ENCODE measurements at places on chromosomes 3 and 15.
A peak's percentile ranks its signal among the peaks of the same experiment; 100 is the strongest.

GRCh38 chr3:63706321-63707085 lies 54.0 kb downstream of the SNTN start:
- no peak for DNase-seq
- H3K4me1 ChIP-seq, result no peaks in the 10 kb centered on the region
- no peaks in the 10 kb centered on the region for H3K36me3 ChIP-seq
- no peak overlapping the region for H3K4me3 ChIP-seq

DNA sequence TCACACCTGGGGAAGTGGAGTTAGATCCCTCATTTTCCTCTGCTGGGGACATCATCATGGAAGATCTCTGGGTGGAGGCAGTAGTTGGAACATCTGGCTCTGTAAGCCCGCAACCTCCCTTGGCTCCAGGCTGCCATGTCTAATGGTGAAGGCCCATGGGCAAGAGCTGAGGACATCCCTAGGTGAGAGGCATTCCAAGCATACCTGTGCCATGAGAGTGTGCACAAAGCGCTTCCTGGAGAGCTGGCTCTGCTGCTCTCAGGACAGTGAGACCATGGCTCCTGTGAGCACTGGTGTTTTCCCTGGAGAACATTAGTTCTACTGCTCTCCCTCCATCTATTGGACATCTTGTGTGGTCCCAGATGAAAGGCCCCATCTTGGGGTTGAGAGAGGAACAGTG lies 7.7 kb downstream of the MAPKAPK3 start:
- no peaks in the 10 kb centered on the region for H3K4me1 ChIP-seq
- no peak overlapping the region for H3K27ac ChIP-seq

- H3K36me3 ChIP-seq, result no peaks in the 10 kb centered on the region
- H3K4me3 ChIP-seq, result no peak overlapping the region
- no peaks in the 10 kb centered on the region for H3K4me1 ChIP-seq
- H3K27me3 ChIP-seq, result no peaks in the 10 kb centered on the region
Measured at GRCh38 chr15:70781236-70781635, 17.9 kb upstream of the UACA start.

DNA sequence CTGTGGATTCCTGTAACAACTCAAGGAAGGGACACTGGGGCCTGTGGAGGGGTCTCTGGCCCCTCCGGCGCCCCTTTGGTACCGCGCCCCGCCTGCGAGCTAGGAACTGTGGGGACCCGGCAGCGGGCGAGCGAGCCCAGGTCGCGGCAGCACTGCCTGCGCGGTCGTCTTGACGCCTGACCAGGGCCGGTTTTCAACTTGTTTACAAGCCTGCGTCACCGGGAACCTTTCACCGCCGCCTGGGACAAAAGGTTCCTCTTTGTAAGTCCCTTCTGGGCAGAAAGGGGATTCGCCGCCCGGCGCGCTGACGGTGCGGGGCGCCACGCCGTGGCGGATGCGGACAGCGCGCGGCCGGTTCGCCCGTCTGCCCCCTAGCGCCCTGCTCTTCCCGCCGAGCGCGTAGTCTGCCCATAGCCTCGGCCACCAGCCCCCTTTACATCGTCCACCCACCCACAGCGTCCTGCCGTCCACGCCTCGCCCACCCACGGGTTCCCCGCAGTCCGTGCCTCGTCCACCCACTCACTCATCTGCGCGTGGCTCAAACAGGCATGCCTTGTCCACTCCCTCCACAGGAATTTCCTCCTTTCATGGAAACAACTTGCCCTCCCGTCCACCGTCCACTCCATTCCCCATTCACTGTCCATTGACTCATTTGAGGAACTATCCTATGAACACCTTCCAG lies 5.5 kb upstream of the CFAP100 start:
- peaks cover 4% of the 10 kb centered on the region for H3K4me1 ChIP-seq
- H3K4me3 ChIP-seq, result peak overlapping the region; percentile 61
- peak overlapping the region; percentile 90 for H3K27ac ChIP-seq

DNA sequence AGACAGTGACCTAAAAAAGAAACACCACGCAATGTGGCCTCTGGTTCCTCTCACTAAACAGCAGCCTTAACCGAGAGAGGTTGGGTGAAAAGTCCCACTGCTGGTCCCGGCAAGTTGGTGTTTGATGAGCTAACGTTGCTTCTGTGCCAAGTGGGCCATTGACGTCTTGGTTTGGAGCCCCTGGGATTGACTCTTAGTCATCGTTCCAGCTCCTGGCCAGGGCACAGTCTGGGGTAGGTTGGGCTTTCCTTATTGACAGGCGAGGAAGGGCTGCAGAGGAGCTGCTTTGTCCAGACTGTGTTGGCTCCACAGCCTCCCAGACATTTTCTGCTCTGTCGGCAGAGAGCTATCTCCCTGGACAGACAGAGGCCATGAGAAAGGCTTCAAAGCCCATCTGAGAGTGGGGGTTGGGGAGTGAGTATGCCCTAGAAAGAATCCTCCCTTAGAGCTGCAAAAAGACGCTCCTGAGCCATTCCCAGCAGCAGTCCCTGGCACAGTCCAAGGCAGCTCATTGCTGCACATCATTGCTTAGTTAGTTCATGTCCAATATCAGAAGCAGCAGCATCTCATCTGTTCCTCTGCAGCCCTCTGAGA lies 28.6 kb upstream of the C3orf80 start:
- H3K36me3 ChIP-seq, result no peaks in the 10 kb centered on the region
- no peaks in the 10 kb centered on the region for H3K27me3 ChIP-seq
- H3K4me1 ChIP-seq, result no peaks in the 10 kb centered on the region
- no peak overlapping the region for H3K27ac ChIP-seq
- no peak overlapping the region for H3K4me3 ChIP-seq

- H3K4me1 ChIP-seq, result no peaks in the 10 kb centered on the region
- H3K4me3 ChIP-seq, result no peak overlapping the region
- no peak for DNase-seq
- H3K27ac ChIP-seq, result no peak overlapping the region
- no peaks in the 10 kb centered on the region for H3K27me3 ChIP-seq
- no peaks in the 10 kb centered on the region for H3K36me3 ChIP-seq
Measured at GRCh38 chr3:67699882-67700281, 45.5 kb upstream of the SUCLG2 start.

GRCh38 chr3:160434071-160434470 lies 15.5 kb downstream of the TRIM59 start:
- H3K4me3 ChIP-seq, result no peak overlapping the region
- no peak for DNase-seq
- H3K27ac ChIP-seq, result no peak overlapping the region
- H3K4me1 ChIP-seq, result no peaks in the 10 kb centered on the region

- no peaks in the 10 kb centered on the region for H3K4me1 ChIP-seq
- H3K27ac ChIP-seq, result no peak overlapping the region
- DNase-seq, result no peak
- no peak overlapping the region for H3K4me3 ChIP-seq
- no peaks in the 10 kb centered on the region for H3K36me3 ChIP-seq
- H3K27me3 ChIP-seq, result no peaks in the 10 kb centered on the region
Measured at GRCh38 chr3:50542177-50543034, 25.1 kb downstream of the C3orf18 start.

DNA sequence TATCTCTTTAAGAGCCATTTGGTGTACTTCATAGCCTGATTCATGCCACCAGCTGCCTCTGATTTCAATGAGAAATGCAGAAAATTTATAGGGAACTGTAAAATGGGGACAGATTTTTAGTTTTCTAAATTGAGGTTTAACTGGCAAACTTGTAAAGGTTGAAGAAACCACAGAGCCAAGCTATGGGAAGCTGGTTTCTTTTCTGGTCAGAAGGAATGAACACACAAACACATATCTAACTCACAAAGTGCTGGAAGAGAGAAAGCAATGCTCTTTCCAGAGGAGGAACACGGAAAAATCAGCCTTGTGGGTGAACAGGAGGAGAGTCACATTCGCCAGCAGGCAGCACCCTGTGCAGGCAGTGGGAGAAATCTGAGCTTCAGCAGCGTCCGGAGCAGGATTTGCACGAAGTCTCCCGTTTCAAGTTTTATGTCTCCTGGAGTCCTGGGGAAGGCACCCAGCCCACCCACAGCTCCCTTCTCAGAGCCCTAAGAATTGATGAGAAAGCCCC lies 481 bp downstream of the MASP1 start:
- H3K4me3 ChIP-seq, result peak overlapping the region; percentile 27
- H3K4me1 ChIP-seq, result no peaks in the 10 kb centered on the region
- no peaks in the 10 kb centered on the region for H3K36me3 ChIP-seq
- H3K27me3 ChIP-seq, result no peaks in the 10 kb centered on the region

DNA sequence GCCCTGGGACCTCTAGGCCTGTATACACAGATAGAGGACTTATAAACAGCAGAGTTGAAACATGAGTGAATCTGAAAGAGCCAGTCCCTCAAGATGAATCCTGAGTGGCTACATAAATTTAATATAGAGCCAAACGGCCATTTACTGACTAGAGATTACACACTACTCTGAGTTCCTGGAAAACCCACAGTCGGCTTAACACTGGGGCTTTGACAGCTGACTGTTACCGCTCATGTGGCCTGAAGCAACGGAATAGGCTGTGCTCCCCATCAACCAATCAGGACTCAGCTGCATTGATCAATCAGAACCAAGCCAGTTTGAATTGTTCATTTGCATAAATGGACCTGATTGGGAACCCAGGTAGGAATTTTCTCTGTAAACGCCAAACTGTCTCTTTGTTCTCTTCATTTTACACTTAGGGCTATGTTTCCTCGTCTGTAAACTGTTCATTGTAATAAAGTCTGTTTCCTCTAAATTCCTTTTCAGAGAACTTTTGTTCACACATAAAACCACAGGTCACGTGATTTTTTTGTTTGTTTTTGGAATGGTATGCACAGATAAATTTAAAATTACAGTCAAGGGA lies 40.5 kb downstream of the CCNL1 start:
- no peak overlapping the region for H3K4me3 ChIP-seq
- H3K27ac ChIP-seq, result no peak overlapping the region
- no peaks in the 10 kb centered on the region for H3K36me3 ChIP-seq
- no peak for DNase-seq
- no peaks in the 10 kb centered on the region for H3K4me1 ChIP-seq

GRCh38 chr3:101519685-101520365 lies 6.8 kb upstream of the SENP7 start:
- no peaks in the 10 kb centered on the region for H3K36me3 ChIP-seq
- no peak overlapping the region for H3K27ac ChIP-seq
- H3K4me1 ChIP-seq, result no peaks in the 10 kb centered on the region
- no peak for DNase-seq
- no peaks in the 10 kb centered on the region for H3K27me3 ChIP-seq

- H3K27me3 ChIP-seq, result no peaks in the 10 kb centered on the region
- H3K36me3 ChIP-seq, result no peaks in the 10 kb centered on the region
- peaks cover 7% of the 10 kb centered on the region for H3K4me1 ChIP-seq
- peak overlapping the region; percentile 89 for H3K27ac ChIP-seq
- peak overlapping the region; percentile 20 for H3K4me3 ChIP-seq
Measured at GRCh38 chr15:31402511-31403056, 75.9 kb downstream of the KLF13 start.

DNA sequence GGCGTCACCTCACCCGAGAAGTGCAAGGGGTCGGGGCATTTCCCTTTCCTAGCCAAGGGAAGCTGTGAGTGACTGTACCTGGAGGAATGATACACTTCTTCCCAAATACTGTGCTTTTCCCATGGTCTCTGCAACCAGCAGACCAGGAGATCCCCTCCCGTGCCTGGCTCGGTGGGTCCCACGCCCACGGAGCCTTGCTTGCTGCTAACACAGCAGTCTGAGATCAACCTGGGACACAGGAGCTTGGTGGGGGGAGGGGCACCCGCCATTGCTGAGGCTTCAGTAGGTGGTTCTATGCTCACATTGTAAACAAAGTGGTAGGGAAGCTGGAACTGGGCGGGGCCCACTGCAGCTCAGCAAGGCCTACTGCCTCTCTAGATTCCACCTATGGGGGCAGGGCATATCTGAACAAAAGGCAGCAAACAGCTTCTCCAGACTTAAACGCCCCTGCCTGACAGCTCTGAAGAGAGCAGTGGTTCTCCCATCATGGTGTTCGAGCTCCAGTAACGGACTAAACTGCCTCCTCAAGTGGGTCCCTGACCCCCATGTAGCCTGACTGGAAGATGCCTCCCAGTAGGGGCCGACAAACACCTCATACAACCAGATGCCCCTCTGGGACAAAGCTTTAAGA lies 31.4 kb upstream of the ABHD5 start:
- H3K27me3 ChIP-seq, result no peaks in the 10 kb centered on the region
- no peak for DNase-seq

- H3K4me3 ChIP-seq, result no peak overlapping the region
- no peaks in the 10 kb centered on the region for H3K4me1 ChIP-seq
- no peak for DNase-seq
- H3K27ac ChIP-seq, result no peak overlapping the region
- H3K36me3 ChIP-seq, result no peaks in the 10 kb centered on the region
- H3K27me3 ChIP-seq, result no peaks in the 10 kb centered on the region
Measured at GRCh38 chr15:66115568-66116206, 137.9 kb downstream of the MEGF11 start.

DNA sequence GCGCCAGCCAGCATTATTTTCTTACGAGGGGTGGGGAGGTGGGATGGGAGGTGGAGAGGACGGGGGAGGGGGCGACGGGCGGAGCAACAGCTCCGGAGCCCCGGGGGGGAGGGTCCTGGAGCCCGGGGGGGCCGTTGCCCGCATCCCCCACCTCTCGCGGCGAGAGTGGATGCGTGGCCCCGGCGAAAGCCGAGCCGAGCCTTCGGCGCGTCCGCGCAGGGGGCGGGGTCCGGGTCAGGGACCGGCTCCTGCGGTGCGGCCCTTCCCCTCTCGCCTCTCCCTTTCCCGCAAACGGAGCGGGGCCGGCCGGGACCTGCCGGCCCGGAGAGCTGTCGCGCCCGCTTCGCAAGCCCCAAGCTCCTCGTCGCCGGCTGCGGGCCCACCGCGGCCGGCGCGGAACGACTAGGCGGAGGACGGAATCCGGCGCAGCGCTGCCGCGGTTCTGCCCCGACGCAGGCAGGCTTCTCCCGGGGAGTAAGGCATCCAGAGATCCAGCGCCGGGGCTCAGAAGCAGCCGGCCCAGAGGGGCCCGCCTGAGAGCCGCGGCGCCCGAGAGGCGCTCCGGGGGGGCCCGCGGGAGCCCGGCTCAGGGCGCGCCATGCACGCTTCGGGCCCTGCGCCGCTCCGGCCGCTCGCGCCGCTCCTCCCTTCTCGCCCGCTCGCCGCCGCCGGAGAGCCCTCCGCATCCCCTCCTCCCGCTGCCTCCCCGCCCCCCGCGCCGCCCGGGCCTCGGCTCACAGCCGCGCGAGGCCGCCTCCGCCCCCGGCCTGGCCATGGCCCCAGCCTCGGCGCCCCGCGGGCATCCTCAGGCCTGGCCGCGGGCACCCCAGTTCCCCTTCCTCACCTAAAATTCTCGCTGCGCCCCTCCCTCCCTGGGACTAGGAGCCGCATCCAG lies 459 bp upstream of the ADCY5 start:
- peak overlapping the region; percentile 97 for H3K4me3 ChIP-seq
- no peaks in the 10 kb centered on the region for H3K36me3 ChIP-seq
- peak overlapping the region; percentile 96 for H3K27ac ChIP-seq
- no peak for DNase-seq

GRCh38 chr3:191882289-191882688 lies 421.3 kb downstream of the PYDC2 start:
- no peaks in the 10 kb centered on the region for H3K27me3 ChIP-seq
- no peak for DNase-seq
- H3K4me3 ChIP-seq, result no peak overlapping the region
- H3K27ac ChIP-seq, result no peak overlapping the region

DNA sequence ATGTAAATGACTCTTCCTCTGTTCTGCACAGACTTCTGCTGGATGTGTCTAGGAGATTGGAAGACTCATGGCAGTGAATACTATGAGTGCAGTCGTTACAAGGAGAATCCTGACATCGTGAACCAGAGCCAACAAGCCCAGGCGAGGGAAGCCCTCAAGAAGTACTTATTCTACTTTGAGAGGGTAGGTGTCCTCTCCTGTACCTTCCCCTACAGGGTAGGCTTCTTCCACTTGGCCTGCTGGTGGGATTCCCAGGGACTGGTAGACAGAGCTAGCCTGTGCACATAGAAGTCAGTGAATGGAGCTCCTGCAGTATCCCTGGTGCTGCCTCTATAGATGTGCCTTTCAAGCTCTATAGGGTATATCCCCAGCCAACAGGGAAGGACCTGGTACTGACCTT lies 10.6 kb upstream of the P4HTM start:
- DNase-seq, result no peak
- no peak overlapping the region for H3K4me3 ChIP-seq
- H3K27me3 ChIP-seq, result no peaks in the 10 kb centered on the region
